ENCODE measurements at places on chromosomes 4 and X.

DNA sequence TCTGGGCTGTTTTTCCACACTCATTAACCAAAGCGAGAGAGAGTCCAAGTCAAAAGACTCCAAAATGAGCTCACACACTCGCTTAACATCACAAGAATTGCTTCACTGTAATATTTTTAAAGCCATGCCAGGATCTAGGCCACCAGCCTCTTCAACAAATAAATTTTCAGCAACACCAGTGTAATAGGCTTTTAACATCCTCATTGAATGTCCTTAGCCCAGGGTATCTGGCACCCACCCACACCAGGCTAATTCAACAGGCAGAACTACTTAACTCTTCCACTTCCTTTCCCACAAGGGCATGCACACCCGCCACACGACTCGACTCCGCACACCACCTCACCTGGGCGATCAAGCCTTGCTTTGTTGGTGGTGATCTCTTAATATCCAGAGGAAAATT lies 34.2 kb downstream of the FAT1 start:
- DNase-seq = no peak

- DNase-seq = no peak
These were observed 225.5 kb upstream of the ANKRD50 start for GRCh38 chr4:124937993-124938392.

DNA sequence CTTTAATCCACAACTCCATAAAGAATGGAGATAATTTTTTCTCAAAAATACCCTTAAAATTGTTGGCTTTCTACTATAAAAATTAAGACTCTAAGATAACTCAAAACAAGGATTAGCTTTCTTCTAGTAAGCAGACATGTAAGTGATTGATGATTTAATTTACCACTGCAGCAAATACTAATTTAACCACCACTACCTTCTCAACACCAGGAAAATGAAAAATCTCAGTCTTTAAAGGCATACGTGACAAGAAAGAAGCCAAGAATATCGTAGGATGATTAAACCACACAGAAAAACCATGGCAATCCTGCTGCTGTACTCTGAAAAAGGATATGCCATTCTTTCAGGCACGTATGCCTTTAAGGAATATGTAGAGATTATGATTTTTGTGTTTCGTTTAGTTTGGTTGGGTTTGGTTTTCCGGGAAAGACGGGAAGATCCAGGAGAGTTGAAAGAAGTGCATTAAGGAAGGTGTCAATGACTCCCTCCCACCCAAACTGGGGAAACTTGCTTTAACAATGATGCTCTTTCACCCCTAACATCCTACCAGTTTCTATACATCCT lies 881 bp downstream of the LRCH2 start:
- DNase-seq = no peak

DNA sequence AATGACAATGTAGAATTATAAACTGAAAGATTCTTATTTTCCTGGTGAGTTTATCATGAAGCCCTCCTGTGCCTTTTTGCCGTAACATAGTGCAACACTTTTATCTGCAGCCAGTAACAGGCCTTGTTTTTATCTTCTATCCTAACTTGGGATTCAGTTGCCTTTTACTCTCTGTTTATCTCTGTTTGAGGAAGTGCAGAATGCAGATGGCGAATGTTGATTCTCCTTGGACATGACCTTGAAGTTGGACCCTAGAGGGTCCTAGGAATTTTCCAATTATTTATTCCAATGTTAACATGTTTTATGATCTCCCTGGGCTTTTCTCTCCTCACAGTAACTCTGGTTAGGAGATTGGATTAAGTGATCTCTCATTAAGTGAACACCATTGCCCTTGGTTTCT lies 165.0 kb downstream of the FMR1NB start:
- no peak for DNase-seq

- DNase-seq = no peak
These were observed 2.8 kb upstream of the BEX3 start for GRCh38 chrX:103373581-103373980.

GRCh38 chrX:141989815-141990214 lies 86.1 kb downstream of the MAGEC1 start:
- no peak for DNase-seq

DNA sequence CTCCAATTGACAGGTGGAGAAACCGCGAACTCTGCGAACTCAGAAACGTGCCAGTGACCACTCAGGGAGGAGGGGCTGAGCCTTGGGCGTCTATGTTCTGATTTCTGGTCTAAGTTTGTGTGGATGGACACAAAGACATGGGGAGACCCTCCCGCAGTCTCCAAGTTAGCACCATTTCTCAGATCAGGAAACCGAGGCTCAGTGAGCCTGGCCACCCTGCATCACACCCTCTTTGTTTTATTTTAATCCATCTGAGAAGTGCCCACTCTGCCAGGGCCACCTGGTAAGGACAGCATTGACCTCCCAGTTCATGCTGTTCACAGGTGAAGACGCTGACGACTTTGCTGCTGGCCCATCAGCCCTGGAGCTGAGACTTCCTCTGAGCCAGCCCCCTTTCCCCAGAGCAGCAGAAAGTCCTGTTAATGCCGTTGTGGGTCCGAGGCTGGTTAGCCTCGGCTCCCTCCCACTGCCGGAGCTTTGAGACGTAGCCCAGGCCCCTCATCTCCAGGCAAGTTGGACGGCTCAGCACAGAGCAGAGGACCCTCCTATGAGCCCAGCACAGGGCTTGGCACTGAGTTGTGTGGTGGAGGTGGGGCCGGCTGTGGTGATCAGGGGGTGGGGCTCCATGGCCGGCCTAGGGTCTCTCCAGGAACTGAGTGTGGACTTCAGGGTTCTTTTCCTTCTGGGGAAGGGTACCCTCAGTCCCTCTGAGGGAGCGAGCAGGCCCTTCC lies 43.7 kb downstream of the PSAPL1 start:
- DNase-seq = no peak

DNA sequence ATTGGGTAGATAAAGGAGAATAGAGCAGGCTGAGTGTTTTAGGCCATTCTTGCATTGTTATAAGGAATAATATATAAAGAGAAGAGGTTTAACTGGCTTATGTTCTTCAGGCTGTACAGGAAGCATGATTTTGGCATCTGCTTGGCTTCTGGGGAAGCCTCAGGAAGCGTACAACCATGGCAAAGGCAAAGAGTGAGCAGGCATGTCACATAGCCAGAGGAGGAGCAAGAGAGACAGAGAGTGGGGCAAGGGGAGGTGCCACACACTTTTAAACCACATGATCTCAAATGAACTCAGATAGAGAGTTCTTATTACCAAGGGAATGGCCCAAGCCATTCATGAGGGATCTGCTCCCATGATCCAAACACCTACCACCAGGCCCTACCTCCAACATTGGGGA lies 4.4 kb upstream of the METTL14 start:
- no peak for DNase-seq

DNA sequence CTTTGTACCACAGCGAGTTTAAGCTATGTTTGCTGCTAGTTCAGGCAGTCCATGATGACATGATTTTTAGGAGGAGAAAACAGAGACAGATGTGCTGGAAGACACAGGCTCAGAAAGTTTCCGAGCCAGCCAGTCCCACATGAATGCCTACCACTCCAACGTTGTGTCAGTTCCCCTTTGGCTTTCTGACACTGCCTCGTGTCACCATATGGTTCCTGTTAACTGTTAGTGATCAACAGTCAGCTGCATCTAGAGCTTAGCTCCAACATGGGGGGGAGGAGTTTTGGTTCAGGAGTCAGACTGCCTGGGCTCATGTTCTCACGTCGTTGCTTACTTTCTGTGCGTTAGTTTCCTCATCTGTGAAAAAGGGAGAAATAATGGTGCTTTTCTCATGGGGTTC lies 343.7 kb downstream of the MID1IP1 start:
- DNase-seq = no peak

- DNase-seq = no peak
These were observed 72.4 kb upstream of the NR3C2 start for GRCh38 chr4:148514581-148514980.

GRCh38 chr4:99625369-99625768 lies 32.3 kb downstream of the C4orf54 start:
- DNase-seq = no peak

DNA sequence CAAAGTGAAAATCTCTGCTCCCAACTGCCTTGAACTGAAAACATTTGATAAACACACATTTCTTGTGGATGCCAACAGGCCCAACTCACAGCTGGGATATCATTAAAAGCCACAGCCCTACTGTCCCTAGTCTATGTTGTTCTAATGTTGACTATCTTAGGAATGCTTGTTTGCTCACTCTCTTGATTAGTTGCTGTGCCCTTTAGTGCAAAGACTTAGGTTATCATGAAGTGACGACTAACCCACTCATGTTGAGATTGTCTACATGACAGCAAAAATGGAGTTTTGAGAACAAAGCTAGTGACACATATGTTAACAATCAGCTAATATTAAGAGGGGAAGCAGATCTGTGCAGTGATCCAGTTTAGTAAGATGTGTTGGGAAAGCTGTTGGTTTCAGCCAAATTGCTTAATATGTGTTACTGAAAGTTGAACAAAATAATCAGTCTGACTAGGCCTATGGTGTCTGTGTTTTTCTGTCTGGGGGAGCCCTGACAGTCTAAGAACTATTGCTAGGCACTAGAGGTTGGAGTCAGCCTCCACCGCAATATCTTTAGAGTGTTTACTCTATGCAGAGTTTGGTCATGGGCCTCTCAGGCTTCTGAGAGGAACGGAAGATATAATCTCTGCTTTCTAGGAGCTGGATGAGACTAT lies 125.5 kb downstream of the ATG4A start:
- DNase-seq = no peak

GRCh38 chrX:21691512-21692018 lies 33.4 kb upstream of the KLHL34 start:
- no peak for DNase-seq

GRCh38 chrX:42466332-42467046 lies 311.5 kb downstream of the PPP1R2C start:
- DNase-seq = no peak

DNA sequence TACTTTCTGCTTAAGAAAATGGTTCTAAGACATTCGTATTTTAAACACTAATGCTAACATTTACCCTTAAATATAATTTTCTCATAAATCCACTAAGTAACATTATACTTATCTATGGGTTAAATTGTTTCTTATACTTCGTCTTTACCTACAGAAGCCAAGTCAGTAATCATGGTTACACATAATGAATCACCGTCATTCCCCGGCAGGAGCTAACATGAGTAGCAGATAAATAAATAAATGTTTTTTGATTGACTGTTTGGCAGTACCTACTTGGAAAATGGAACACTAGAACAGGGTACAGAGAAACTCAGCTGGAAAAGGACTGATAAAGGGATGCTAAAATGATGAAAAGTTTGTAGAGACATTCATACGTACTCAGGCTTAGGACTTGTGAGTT lies 430.4 kb downstream of the ACTRT1 start:
- no peak for DNase-seq

GRCh38 chr4:184310881-184311709 lies 93.4 kb upstream of the ENPP6 start:
- no peak for DNase-seq

DNA sequence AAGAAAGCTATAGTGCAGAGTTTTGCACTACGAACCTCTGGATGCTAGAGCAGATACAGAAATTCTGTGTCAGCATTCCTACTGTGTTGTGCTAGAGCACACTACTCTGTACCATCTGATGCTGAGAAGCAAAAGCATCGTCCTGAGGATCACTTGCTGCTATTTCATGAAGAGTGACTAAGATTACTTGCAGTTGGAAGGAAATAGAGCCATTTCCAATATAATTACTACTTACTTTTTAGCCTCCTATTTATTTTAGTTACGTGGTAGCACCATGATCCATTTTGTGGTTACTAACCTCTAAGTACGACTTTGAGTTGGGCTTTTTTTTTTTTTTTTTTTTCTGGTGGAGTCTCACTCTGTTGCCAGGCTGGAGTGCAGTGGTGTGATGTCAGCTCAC lies 226.7 kb downstream of the PALLD start:
- DNase-seq = no peak

GRCh38 chr4:38677441-38677840 lies 13.4 kb downstream of the KLF3 start:
- no peak for DNase-seq

GRCh38 chr4:153512952-153513500 lies 46.9 kb downstream of the TMEM131L start:
- DNase-seq = no peak

- no peak for DNase-seq
These were observed 22.3 kb downstream of the QRFPR start for GRCh38 chr4:121358473-121358872.

DNA sequence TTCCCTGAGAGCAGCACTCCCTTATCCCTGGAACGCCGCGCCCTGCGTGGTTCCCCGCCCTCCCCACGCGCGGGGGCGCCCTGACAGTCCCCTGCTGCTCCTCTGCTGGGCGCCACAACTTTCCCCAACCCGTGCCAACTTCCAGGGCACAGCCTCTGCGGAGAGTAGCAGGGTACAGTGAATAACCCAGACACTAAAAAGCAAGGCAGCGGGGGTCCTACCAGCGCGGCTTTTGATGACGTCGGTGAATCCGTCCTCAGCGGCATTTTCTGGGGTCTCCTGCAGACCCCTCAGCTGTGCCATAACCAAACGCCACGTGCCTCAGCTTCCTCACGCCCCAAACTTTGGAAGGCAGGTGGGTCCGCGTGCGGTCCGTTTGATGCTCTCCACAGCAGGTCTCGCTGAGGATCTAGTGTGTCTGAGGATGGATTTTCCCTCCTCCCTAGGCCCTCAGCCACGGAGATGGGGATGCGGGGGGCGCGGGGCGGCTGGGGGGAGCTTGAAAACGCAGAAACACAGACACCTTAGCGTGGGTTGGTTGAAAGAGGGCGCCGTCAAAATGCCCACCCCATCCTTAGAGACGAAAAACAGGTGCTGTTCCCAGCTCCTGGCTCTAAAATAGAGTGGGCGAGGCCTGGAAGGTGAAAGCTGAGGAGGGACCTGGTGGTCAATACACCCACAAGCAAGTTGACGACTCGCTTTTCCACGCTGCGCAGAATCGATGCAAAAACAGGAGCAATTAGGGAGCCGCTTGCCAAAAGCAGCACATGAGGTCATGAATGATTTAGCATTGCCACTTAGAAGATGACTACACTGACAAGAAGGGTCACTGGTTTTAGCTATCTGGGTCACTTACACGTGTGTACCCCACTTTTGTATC lies 405.6 kb downstream of the FAM47A start:
- no peak for DNase-seq

DNA sequence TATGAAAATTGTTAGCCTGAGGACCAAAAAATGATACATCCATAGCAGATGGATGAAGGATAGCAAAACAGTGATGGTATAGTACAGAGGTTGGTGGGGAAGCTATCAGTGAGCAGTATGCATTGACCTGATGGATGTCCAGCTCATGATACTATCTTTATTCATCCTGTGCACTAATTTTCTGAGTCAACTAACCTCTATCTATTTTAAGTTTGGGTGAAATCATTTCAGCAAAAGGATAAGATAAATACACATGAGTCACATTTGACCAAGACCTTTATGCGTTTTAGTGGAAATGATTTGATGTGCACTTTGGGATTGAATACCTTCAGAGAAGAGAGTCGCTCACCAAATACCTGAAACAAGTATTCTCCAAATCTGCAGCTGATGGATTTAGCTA lies 351.0 kb upstream of the NR3C2 start:
- no peak for DNase-seq

- DNase-seq = no peak
These were observed 14.3 kb downstream of the H2BW1 start for GRCh38 chrX:103999234-103999633.
